Hypothalamus (tissue), 51 donors: ENCODE measurements at places on chromosomes 7 and 10.

DNA sequence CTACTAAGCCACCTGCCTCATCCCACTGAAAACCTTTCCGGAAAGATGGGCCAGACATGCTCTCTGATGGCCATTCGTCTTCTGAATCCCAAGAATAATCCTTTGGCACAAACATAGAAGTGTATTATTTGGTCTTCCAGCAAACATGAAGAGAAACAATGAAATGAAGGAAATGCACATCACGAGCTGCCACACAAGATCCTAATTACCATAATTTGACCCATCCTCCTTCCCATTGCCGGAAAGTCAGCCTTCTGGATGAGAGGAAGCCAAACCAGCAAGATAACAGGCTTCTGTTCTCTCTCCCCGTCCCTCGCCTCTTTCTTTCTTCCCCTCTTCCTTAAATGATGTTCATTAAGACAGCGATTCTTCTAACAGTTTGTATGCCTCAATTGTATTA is 218.9 kb upstream of the KMT2E start:
- DNase-seq, result peak; percentile 12

- no peak for DNase-seq
Observed at GRCh38 chr7:145737617-145738016, 379.0 kb upstream of the CNTNAP2 start.

- no peak for DNase-seq
Observed at GRCh38 chr10:101567165-101568006, 20.7 kb downstream of the POLL start.

- DNase-seq, result no peak
Observed at GRCh38 chr10:37582237-37582636, 275.2 kb downstream of the ZNF248 start.

DNA sequence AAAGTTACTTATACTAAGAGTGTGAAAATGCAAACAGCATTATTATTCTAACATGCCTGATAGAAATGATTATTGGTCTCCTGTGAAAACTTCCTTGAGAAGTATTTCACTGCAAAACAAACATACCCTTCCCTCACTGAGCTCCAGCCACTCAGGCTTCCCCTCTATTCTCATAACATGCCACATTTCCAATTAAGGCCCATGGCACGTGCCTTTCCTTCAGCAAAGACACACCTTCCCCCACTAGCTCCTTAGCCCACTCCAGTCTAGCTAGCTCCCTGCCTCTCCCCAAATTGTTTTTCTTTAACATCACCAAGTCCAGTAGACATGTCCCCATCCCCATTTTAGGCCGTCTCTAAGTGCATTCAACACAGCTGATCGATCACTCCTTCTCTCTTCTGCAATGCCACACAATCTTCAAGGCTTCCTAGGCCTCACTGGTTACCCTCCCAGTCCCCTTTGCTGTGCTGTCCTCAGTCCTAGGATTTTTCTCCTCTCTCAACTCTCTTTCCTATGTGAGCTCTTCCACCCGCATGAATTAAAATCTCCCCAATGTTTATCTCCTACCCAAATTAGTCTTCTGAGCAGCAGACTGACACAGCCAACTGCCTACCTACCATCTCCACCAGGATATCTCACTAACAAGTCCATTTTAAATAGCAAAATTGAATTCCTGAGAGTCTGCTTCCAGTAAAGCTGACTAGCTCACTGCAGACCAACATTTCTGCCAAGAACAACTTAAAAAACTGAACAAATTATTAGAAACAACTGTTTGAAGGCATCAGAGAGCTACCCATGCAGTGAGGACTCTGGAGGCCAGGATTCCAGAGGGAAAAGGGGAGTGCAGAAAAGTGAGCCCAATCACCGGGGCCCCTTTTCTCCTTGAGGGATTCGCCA is 11.9 kb downstream of the CYTH3 start:
- no peak for DNase-seq

GRCh38 chr10:96743988-96744585 is 23.8 kb upstream of the PIK3AP1 start:
- no peak for DNase-seq

DNA sequence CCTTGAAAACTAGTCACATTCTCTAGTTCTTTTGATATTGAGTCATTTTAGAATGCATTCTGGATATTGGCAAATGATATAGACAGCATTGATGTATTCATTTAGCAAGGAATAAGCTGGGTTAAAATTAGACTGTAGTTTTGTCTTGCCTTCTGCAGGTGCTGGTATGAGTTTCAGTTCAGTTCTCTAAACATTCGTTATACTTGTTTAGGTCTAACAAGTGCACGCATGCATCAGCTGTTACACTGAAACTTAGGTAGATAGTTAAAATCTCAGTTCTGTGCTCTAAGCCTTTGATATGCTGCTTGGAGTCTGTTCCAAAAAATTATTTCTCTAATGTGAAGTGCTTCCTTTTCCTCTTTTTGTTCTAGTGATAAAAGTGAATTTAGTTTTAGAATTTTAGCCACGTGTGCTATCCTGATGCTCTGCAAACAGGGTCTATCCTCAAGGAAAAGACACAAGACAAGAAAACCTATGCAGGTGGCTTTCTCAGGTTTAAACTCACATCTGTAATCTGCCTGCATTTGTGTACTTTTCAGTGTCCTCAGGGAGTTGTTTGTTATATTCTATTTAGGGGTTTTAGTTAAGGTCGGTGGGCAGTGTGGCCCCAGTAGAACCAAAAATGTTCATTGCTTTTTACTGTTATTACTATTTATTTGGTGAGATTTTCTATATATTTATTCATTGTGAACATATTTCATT is 409.0 kb downstream of the CDC14C start:
- DNase-seq, result no peak

GRCh38 chr7:128349466-128349825 is 5.7 kb upstream of the RBM28 start:
- DNase-seq, result no peak

- DNase-seq, result no peak
Observed at GRCh38 chr7:15571301-15571878, 9.6 kb upstream of the AGMO start.

DNA sequence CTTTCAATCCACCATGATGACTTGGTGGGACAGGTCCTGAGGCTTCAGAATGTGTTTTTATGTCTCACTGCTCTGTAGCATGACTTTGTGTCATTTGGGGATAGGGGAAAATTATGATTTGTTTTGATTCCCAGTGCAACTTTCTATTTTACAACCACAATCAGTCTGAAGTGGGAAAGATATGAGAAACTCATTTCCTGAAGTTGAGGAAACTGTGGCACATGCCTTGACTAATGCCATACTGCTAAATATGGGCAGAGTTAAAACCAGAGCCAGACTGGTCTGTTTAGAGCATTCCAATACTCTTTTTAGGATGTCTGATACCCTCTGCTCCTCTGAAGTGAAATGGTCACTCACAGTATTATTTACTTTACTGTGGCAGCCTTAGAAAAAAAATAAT is 307.7 kb downstream of the ADRA2A start:
- no peak for DNase-seq

GRCh38 chr7:39184391-39184790 is 206.7 kb downstream of the POU6F2 start:
- no peak for DNase-seq

- DNase-seq, result no peak
Observed at GRCh38 chr10:76112826-76113150, 681.4 kb downstream of the LRMDA start.

DNA sequence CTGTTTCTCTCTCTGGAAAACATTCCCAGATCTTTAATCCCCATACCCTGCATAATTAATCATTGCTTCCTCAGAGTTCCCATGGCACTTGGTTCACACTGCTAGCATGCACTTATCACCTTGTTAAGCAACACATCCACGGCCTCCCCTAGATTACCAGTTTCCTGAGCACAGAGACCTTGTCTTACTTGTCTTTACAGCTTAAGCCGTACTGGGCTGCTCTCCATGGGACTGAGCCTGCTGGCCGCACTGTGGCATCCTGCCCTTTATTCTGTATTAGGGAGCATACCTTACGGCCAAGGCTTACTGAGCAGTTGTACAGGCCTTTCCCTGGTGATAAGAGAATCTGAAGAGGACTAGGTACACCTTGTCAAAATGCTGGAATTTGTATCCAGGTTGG is 190.2 kb downstream of the REEP3 start:
- DNase-seq, result no peak

GRCh38 chr7:103805346-103805745 is 184.1 kb downstream of the RELN start:
- DNase-seq, result no peak

DNA sequence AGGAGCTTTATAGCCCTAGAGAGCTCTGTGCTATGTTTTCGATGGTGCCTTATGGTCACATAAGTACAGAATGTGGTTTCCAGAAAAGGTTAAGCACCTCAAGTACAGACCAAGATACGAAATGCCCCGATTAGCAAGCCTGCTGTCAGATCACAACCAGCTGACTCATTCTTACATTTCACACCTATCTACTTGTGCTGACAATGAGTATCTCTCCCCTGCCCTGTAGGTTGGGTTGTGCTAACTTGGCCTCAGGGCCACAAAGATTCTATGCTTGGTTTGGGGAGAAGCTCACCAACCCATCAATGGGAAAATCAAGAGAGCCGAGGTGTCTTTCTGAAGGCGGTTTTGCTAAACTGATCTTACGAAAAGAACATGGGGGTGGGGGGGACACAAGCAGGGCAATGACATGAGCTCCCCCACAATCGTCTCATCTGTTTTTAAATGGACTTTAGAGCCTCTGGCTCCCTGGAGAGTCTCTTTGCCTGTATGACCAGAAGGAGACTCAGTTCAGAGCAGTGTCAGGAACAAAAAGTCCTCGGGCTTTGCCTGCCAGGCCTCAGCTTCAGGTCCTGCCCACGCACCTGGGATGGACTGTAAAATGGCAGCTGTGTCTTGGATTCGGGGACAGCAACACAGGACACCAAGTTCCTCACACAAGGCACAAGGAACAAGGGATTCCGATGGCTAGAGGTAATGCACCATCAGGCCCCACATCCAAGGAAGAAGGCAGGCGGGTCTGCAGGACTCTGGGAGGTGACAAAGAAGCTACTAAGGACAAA is 55.1 kb downstream of the FAM53B start:
- no peak for DNase-seq

- DNase-seq, result no peak
Observed at GRCh38 chr10:94607111-94607510, 61.5 kb downstream of the HELLS start.

DNA sequence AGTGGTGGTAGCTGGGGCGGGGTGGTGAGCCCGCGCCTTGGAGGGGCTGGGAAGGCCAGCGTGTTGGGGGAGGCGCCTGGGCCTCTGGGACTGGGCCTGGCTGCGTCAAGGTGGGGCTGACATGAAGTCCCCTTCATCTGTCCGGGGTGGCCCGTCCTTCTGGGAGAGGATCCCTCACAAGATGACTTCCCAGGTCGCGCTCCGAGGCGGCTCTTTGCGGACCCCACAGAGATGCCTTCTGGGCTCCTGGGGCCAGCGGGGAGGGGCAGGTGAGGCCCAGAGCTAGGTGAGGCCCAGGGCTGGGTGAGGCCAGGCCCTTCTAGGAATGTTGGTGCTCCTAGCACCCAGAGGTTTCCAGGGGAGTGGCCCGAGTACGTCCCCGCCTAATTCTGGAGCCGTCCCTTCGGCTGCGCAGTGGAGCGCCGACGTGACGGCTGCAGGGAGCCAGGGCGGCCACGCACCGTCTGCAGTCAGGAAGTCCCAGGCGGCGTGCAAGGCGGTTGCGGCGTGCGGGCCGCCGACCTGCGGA is 58.2 kb upstream of the NUPR2 start:
- DNase-seq, result no peak

GRCh38 chr7:22578007-22578733 is 78.2 kb upstream of the STEAP1B start:
- DNase-seq, result no peak

DNA sequence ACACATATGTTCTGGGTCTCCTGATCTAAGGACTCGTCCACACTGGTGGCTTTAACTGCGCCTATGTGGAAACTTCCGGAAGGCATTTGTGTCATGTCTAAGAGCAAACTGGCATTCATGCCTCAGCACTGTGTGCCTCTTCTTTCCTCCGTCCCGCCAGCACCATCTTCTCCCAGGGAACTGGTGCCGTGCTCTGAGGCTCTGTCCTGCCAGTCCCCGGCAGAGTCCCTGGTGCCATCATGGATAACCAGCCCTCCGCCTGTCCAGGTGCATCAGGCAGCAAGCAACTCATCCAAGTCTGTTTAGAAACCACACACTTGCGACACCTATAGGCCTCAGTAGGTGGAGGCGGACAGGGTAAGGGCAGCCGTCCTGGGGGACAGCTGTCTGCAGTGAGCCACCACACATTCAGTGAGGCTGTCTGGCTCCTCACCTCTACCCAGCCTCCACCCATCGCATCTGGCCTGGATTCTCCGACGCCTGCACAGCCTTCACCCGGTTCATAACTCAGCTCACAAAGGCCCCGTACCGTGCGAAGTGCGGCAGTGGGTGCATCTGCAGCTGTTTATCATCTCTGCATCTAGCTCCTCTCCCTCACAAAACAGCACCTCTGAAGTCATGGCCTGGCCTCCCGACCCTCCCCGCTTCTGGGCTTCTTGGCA is 162.7 kb downstream of the DIP2C start:
- no peak for DNase-seq

DNA sequence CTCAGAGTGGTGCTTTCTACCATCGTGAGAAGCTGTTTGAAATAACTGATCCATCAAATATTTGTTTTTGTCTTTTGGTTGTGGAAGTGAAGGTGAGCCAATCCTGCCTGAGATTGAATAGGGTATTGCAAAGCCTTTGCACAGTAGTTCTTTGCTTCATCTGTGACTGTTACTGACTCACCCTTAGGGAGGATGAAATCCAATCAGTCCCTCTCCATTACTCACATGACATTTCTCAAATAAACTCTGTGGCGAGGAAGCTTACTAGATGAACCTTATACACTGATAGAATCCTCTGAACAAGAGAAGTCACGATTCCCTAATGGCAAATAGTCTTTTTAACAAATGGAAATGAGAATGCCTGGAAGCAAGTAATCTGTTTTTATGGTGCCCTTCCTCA is 31.9 kb downstream of the HEPACAM2 start:
- no peak for DNase-seq

DNA sequence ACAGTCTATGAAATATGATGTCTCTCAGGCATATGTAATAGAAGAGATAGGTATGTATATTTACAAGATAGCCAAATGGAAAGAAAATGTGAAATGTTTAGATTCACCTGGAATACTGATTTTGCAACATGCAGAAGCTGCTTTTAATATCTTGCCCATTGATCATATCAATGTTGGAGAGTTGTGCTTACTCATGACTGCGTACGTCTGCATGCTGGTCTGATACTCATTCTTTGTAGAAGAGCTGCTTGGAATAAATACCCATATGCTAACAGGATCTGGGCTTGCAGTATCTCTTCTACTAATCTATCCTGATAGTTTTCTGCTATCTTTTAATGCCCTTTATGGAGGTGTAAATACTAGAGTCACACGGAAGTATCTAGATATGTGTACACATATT is 120.6 kb upstream of the FOXP2 start:
- no peak for DNase-seq

GRCh38 chr7:2668401-2668800 is 19.6 kb upstream of the AMZ1 start:
- no peak for DNase-seq
